ENCODE measurements at places on chromosomes 3 and 15.

GRCh38 chr3:72100601-72101187, 315.7 kb upstream of the PROK2 start:
- DNase-seq, result peak; percentile 0

- DNase-seq, result no peak
Observed at GRCh38 chr15:27993544-27993943, 105.6 kb downstream of the OCA2 start.

DNA sequence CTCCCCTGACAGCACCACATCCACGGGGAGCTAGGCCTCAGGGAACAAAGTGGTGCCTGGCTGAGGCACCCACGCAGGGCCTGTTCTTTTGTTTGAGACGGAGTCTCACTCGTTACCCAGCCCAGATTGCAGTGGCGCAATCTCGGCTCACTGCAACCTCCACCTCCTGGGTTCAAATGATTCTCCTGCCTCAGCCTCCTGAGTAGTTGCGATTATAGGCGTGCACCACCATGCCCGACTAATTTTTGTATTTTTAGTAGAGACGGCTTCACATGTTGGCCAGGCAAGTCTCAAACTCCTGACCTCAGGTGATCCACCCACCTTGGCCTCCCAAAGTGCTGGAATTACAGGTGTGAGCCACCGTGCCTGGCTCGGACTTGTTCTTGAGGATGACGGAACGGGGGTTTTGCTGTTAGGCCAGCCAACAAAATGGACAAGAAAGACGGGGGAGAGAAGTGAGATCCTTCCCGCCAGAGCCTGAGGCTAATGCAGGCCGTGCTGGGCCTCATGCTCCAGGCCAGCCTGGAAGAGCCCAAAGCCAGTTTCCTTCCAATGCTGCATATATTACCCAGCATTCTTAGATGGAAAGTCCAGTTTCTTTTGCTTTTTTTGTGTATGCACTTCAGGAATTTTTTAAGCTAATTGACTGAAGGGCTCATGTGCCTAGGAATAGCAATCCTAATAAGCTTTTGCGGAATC, 28.1 kb upstream of the FURIN start:
- DNase-seq, result no peak

DNA sequence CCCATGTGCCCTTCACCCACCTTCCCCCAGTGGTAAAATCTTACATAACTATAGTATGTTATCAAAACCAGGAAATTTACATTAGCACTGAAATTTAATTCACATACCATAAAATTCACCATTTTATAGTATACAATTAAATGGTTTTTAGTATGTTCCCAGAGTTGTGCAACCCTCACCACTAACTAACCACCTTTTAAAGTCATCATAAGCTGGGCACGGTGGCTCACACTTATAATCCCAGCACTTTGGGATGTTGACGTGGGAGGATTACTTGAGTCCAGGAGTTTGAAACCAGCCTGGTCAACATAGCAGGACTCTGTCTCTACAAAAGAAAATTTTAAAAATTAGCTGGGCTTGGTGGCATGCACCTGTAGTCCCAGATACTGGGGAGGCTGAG, 13.7 kb downstream of the FRMD5 start:
- DNase-seq, result no peak

GRCh38 chr15:48331796-48332641, 790 bp downstream of the DUT start:
- peak; percentile 45 for DNase-seq

GRCh38 chr3:114213627-114214541, 23.5 kb downstream of the ZNF80 start:
- DNase-seq, result no peak

DNA sequence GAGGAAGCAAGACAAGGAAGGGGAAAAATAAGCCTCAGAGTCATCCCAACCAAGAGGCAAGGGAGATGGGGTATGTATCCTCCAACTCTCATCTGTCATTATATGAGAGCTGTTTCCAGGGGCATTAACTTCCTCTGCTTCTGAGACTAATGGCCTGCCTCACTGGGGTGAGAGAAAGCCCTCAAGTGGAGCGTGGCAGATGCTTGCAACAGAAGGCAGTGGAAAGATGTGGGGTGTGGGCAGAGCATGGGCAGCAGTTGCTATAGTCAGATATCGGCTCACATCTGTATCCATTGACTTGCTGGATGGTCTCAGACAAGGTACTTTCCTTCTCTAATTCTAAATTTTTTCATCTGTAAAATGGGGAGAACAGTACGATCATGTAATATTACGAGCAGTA, 81.7 kb upstream of the PLCL2 start:
- peak; percentile 50 for DNase-seq

GRCh38 chr3:156731813-156732212, 57.4 kb downstream of the TIPARP start:
- no peak for DNase-seq

- DNase-seq, result no peak
Observed at GRCh38 chr3:170425491-170426239, 7.0 kb downstream of the CLDN11 start.

- no peak for DNase-seq
Observed at GRCh38 chr3:31227131-31227562, 305.6 kb upstream of the STT3B start.

DNA sequence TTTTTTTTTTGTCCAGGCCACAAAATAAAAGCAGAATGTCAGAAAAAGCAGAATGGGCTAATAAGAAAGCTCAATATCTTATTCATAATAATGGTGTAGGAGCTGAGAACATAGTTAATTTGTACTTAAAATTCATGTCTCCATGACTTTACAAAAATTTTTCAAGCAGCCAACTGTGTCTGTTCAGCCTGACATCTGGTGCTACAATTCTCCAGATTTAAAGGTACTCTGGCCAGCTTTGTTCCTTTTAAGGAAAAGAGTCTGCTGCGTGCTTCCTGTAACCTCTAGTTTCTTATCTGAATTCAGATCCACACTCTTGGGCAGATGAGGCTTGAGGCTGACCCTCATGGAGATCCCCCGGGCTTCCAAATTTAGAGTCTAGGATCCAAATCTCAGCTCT, 8.7 kb upstream of the RFX7 start:
- DNase-seq, result peak; percentile 28

GRCh38 chr3:38153221-38153620, 12.1 kb upstream of the OXSR1 start:
- DNase-seq, result no peak

DNA sequence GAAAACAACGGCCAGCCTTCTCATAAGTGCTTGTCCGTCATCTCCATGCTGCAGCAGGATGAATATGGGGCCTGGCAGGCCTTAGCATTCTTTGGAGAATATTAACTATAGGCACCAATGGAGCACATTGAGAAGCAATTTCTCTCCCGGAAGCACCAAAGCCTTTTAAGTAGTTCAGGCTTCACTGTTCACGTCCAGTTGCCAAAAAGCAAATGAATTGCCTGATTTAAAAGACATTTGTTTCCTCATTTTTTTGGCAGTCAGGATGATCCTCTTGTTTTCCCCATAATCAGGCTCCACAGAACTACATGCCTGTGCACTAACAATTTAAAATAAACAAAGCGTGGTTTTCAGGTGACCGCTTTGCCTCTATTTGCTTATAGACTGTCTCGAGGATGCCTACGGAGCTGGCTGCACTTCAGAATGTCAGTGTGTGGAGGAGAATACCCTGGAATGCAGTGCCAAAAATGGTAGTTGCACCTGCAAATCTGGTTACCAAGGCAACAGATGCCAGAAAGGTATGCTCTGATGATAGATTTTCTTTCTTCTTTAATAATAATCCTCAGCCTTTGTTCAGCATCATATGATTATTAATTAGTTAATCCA, 725.2 kb upstream of the GOLIM4 start:
- no peak for DNase-seq

DNA sequence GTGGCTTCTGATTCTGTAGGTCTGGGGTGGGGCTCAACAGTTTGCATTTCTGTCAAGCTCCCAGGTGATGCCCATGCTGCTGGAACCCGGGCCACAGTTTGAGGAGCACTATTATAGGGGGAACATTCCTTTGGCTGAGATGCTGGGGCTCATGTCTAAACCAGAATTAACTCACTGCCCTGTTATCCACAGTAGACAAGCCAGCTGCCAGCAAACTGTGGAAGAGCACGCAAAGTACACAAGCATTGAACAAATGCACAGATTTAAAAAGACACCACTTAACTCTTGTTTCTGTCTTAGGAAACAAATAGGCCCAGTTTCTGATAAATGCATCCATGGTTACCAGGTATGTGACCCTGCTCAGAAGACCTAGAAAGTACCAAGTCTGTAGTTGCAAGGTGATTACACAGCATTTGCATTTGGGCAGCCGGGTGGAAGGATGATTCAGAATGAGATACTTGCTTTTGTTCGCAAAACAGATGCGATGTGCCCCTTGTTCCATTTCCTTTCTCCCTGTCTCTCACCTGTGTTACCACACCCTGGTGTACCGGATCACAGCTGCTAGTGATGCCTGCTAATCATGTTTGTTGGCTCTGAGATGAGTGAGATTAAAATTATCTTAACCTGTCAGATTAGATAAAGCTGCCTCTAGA, 12.4 kb downstream of the GYG1 start:
- DNase-seq, result no peak

DNA sequence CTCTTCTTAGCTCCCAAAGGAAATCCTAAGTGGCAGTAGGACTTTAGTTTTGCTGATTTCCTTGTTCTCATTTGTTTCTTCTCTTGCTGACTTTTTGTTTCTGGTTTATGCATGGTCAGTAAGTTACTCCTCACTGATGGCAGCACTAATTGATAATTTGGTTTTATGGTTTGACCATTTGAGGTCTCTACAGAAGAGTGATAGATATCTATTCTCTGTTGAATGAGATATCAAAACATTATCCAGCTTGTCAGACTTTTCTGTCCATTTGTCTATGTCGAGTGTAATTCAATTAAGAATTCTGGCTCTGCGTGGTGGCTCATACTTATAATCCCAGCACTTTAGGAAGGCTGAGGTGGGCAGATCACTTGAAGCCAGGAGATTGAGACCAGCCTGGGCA, 84.5 kb upstream of the PLXND1 start:
- no peak for DNase-seq

GRCh38 chr3:53411371-53411770, 64.0 kb upstream of the DCP1A start:
- no peak for DNase-seq

- DNase-seq, result no peak
Observed at GRCh38 chr3:143581972-143582722, 266.1 kb downstream of the SLC9A9 start.

DNA sequence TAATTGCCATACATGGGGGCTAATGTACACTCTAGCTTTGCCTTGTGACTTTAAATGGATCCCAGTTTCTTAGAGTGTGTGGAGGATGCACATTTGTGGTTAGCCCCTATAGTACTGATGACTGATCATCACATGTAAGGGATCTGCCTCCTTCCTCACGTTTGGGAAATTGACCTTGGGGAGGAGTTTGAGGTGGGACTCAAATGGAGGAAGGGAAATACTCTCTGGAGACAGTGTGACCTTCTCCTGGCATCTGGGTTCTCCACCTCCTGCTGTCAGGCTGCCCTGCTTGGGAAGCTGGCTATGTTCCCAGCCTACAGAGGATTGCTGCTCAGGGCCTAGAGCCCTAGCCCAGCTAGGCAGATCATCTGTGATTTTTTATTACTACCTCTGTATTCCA, 48.7 kb downstream of the PPM1L start:
- DNase-seq, result peak; percentile 91

GRCh38 chr3:107227091-107227490, 150.1 kb upstream of the CCDC54 start:
- no peak for DNase-seq

GRCh38 chr3:89841041-89841440, 733.6 kb downstream of the EPHA3 start:
- DNase-seq, result no peak

DNA sequence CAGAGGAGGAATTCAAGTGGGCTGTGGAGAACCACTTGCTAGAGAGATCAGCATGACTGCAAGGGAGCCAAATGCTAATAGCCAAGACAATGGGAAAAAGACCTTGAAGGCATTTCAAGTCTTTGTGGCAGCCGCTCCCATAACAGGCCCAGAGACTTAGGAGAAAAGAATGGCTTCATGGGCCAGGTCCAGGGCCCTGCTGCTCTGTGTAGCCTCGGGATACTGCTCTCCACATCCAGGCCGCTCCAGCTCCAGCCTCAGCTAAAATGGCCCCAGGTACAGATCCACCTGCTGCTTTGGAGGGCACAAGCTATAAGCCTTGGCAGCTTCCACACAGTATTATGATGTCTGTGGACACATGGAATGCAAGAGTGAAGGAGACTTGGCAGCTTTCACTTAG, 157.7 kb downstream of the NECTIN3 start:
- no peak for DNase-seq

DNA sequence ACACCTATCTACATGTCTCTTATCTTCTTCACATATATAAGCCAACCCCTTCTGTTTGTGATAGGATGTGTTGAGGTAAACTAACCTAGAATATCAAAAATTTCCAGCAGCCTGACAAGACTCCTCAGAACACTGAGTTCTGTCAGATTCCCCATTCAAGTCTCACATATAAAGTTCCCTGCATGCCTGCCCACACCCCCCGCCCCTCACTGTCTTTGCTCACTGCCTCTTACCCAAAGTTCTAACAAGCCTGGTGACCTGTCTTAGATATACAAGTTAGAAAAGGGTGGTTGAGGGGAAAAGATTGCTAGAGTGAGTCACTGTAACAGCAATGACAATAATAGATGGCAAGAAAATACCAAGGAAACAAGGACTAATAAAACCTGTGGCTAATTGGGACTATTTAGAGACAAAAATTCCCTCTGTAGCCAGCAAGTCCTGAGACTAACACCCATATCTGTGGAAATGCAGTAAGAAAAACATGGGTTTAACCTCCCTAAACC, 40.1 kb downstream of the FBXO22 start:
- no peak for DNase-seq
